ENCODE measurements at places on chromosomes 5 and 9. TPM values are rescaled to one million over a fixed set of nuclear protein-coding genes. Genes with fewer than 3 reads are reported as not detected.

Gene LCN9
- total RNA-seq = not detected

Gene HTR1A
- not detected for total RNA-seq

Gene PCDHAC2
- 3.0 TPM for total RNA-seq

Gene TMEM215
- total RNA-seq = 0.39 TPM

Gene CEL
- total RNA-seq = 0.79 TPM

Gene GNA14
- total RNA-seq = 1.6 TPM

GRCh38 chr9:123364241-123364824, 8.3 kb downstream of the CRB2 start:
- DNase-seq = no peak

GRCh38 chr5:159539678-159540077, 209.4 kb upstream of the IL12B start:
- DNase-seq = no peak

DNA sequence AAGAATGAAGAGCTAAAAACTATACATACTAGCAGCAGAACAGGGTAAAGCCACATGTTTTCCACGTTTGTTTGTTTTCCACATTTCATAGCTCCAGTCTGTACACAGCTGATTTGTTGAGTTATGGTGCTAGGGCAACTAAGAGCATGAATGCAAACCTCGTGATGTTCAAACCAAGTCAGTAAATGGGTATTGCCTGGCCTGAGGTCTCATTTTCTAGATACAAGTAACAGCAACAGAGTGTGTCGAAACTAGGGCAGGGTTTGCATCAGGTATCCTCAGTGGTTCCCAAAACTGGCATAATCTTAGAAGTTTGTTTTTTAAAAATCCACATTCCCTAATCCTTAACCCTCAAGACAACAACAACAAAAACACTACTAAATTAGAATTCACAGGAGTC, 89.3 kb downstream of the CEMIP2 start:
- DNase-seq = peak; percentile 19

GRCh38 chr5:93294199-93294598, 286.8 kb downstream of the NR2F1-AS1 start:
- no peak for DNase-seq

DNA sequence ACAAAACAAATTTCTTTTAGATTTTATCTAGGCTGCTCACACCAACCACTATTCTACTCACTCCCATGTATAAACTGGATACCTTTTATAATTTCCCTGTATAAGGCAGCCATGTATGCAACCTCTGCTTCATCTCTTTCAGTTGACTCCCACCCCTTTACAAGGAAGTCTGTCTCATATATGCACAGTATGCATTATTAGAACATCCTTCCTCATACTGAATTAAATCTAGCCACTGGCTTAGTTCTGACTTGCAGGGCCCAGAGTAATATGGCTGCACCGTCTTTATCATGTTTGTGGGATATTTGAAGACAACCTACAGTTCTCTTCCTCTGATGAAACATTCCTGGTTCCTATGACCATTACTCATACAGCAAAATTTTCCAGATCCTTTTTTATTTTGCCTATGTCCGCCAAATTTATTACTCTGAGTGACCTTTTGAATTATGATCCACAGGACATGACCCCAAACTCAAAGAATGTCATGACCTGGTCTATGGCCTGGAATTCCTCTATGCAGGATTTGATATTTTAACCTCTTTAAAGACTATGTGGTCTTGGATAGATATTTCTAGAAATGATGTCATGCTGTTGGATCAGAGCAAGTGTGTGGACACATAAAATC, 76.6 kb upstream of the ITGA1 start:
- DNase-seq = no peak

GRCh38 chr9:72856972-72857623, 95.8 kb downstream of the ALDH1A1 start:
- peak; percentile 69 for DNase-seq

DNA sequence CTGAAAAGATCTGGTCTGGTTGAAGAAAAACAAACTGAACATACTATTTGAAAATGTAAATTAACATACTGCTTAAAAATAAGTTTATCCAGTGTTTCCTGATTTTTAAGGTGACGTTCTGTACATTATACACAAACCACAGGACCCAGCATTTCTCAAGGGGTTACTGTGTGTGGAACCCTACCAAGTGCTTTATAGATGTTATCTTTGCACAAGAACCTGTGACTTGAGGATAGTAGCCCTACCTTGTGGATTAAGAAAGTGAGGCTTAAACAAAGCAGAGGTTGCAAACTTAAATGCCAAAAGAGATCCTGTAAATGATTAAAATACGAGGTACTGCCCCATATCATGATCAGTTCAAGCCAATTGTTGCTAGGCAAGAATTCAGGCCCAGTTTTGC, 4.7 kb downstream of the KLF9 start:
- no peak for DNase-seq

DNA sequence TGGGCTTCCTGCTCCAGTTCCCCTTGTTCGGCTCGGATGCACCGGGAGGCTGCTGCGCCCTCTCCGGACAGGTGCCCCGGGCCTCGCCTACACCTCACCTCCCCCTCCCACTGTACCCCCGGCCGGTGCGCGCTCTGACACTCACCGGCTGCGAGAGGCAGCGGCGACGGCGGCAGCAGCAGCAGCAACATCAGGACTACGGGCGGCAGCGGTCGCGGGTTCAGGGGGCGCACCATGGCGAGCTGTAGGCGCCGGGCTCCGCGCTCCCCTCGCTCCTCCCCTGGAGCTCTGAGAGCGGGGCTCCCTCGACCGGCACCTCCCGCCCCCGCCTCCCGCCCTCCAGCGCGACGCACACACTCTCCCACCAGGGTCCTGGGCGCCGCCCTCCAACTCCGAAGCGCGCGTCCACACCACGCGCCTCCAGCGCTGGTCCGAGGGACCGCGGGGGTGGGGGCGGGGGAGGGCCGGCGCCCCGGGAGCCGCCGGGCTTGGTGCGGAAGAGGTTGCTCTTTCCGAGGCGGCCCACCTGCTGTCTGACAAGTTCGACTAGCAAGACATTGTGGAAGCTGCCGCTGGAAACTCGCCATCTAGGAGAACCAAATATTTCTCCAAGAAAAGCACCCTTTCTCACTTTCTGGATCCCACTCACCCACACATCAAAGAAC, at the start of gene GFRA3:
TSS of gene GFRA3 (minus strand) at position 433 of the 665 bp plus-strand sequence. CDS start at position 236, 197 bp downstream.
- no peak for DNase-seq

DNA sequence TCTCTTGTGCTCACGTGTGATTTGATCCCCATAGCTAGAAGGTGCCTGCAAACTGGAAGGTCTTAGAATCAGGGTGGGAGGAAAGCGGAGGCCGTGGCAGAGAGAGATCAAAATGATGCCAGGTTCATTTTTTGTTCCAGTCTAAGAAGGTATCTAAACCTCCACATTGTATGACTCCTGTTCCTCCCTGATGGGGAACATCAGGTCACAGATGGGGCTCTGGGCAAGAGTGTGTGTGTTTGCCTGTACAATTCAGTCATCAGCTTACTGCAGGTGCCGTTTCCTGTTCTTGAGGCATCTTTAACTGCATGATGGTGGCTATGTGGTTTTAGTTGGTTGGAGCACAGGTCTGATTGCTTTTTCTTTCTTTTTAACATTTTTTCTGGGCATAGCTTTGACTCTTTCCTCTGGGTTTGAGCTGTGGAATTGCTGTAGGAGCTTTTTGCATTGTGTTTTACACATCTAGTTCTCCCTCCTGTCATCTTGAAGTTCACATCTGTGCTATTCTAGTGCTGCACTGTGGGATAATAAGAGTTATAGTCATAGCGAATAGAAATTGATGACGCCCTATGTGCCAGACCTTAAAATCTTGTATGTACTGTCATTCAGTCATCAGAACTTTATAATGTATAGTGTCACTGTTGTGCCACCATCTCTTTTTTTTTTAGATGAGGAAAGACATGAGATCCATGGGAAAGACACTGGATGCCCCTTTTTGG, 30.8 kb downstream of the ARHGAP26 start:
- DNase-seq = no peak

DNA sequence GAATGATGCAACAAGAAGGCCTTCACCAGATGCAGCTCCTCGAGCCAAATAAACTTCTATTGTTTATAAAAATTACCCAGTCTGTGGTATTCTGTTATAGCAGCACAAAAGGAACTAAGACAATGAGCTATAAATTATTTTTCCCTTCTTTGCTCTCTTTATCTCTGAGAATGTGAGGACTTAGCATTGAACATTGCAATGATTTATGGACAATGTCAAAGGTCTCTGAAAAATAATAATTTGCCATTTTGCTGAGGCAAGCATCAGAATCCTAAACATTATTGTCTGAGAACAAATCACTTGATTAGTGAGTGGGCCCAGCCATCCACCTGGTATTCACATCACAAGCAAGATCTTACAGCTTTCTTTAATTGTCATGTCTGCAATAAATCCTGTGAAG, 95.4 kb upstream of the SSBP2 start:
- DNase-seq = no peak

DNA sequence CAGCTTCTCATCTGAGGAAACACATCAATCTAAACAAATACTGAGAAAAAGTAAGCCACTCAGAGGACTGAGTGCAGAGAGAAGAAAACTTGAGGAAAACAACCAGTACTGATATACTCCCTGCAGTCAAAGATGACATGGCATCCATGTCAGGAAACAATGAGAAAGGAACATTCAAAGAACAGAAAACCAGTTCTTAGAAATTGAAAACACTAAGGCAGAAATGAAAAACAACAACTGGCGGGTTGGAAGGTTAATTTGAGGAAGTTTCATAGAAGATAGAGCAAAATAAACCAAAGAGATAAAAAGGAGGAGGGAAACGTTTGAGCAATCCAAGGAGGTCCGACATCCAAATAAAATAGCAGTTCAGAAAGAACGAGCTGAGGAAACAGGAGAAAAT, 475.2 kb downstream of the HINT1 start:
- DNase-seq = no peak

- no peak for DNase-seq
Measured at GRCh38 chr5:174732036-174733020, 7.9 kb downstream of the MSX2 start.

GRCh38 chr9:136684339-136684738, 2.9 kb downstream of the AGPAT2 start:
- no peak for DNase-seq

- peak; percentile 42 for DNase-seq
Measured at GRCh38 chr5:176658007-176658599, 10.8 kb downstream of the TSPAN17 start.

DNA sequence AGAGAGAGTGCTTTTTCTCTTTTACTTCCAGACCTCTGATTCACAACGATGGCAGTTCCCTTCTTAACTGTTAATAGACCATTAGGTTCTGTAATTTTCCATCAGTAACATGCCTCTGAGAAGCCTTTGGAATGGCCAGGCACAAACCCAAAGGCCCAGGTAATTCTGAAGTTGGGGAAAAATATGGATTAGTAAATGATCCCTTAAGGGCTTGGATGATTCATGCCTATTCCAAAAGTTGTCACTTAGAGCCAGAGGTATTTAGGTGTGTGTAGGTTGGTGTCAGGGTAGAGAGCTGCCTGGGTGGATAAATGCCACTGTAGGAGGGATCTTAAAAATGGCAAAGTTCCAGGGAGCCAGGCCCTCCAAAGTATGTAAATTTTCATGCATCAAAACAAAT, 228.8 kb downstream of the PLK2 start:
- DNase-seq = no peak

- DNase-seq = no peak
Measured at GRCh38 chr5:175166026-175166425, 278.0 kb downstream of the DRD1 start.

DNA sequence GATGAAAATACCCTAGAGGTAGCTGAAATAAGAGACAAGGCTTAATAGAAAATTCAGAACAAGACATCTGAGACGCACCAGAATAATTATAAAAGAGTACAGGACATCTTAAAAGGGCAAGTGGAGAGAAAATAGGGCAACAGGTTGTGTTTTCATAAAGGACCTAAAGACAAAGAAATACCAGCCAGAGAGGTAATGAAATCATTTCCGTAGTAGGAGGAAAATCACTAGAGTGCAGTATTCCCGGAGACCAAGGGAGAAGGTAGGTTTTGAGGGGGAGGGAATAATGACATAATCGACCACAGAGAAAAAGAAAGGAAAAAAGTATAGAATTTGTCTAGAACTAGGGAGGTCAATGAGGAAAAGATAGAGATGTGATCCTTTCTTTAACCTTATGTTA, 26.2 kb upstream of the CTNNAL1 start:
- DNase-seq = no peak

DNA sequence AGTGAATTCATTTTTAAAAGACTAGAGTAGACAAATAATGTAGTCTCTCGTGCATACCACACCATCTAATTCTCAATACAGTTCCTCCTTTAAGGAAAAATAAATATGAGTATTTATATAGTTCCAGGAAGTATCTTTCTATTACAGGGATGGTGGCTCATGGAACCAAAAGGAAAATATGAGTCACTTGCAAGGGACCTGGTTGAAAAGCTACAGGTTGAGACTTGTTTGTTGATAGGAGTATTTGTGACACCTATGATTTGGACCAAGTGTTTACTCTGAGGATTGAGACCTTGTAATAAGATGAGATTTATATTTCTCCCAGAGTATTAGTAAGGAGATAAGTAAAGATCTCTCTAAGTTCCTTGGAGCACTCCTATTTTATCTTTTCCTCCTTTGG, 67.4 kb downstream of the CDO1 start:
- DNase-seq = no peak

DNA sequence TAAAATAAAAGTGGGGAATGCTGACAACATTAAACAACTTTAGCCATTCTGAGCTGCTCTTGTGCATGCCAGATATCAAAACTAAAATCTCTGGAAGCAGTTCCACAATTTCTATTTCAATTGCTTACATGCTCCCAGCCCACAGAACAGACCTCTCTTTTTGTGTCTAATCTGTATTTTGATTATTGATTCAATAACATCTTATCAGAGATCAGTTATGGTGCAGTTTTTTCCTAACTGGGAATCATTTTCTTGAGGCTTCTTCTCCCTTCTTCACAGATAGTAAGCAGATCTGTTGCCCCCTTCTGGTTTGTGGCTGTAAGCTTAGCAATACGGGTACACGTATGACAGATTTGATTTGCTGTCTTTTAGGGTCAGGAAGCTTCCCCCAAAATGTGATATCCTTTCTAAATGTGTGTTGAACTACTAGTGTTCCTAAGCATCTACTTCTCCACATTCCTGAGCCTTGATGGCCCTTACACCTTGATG, 39.4 kb downstream of the MRPS27 start:
- peak; percentile 43 for DNase-seq

DNA sequence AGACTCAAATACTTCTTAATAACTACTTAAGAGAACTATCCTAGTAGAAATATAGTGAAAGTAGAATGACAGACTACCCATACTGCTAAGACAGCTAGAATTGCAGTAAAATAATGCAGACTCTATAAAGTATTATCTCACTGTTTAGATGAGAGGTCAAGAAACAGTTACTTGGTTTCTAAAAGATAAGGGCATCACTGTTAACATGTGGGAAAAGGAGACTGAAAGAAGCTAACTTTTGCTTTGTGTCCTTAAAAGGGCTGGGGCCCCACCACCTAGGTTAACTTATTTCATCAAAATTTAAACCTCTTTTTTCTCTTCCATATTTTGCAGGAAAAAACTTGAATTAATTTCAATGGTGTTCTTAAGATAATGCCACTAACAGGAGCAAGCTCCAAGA, 204.3 kb downstream of the CNTLN start:
- no peak for DNase-seq

DNA sequence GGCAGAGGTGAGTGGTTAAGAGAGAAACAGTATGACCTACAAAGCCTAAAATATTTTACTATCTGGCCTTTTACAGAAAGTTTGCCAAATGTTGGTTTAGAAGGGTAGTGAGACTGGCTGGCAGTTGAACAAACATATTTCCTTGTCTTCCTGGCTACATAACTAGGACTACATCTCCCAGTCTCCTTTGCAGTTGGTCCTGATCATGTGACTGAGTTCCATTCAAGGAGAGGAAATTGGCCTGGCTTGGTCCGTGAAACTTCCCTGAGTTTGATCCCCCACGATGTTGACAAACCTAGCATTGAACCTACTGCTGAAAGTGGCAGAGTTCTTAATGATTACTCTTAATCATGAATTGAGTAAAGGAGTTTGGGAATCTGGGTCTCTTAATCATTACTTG, 280.8 kb downstream of the SLIT3 start:
- DNase-seq = no peak

Measured in skin of body (tissue), 3 donors.